ENCODE measurements at places on chromosomes 16 and 17.
A peak's percentile ranks its signal among the peaks of the same experiment; 100 is the strongest.

DNA sequence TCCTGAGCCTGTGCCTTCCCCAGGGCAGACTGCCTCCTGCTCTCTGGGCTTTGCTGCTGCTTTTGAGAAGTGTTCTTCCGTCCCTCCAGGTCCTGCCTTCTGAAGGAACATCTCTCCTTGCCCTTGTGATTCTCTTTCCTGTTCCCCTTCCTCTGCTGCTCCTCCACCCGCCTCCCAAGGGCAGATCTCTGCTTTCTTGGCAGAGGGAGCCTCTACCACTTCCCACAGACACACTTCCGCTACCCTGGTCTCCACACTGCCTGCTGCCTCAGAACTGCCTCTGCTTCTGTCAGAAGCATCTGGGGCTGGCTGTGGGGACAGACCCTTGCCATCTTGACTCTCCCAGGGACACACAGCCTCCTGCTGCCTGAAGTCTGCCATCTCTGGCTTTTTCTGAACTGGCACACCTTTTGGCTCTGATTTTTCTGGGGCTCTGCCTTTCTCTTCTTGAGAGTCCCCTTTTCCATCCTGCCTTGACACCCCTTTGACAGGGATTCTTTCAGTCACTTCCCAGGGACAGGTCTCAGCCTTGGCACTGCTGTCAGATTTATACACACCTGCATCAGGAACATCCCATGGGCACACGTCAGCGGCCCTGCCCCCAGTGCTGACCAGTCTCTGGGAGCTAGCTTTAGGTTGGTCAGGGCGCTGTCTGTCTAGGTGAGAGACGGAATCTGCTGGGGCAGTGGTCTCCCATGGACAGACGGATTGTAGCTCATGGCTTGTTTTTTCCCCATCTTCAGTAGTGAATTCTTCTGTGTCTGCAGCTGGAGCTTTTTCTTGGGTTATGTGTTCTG lies 16.6 kb downstream of the GPR179 start:
- no peak for DNase-seq

GRCh38 chr16:64410306-64410705 lies 711.6 kb downstream of the CDH11 start:
- DNase-seq, result no peak

- no peak for DNase-seq
Measured at GRCh38 chr17:40949418-40949817, 12.0 kb upstream of the KRT23 start.

DNA sequence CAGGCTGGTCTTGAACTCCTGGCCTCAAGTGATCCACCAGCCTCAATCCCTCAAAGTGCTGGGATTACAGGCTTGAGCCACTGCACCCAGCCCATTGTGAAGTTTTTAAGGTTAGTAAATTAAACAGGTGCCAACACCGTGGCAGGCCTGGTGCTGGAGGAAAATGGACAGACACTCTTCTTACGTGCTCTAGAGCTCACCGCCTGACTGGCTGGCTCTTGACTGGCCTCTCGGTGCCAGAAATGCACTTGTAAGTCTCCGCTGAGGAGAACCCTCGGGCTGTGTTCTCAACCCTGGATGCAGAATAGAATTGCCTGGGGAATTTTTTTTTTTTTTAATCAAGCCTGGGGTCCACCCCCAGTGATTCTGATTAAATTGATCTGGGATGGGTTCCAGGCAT lies 10.3 kb upstream of the HAS3 start:
- no peak for DNase-seq

DNA sequence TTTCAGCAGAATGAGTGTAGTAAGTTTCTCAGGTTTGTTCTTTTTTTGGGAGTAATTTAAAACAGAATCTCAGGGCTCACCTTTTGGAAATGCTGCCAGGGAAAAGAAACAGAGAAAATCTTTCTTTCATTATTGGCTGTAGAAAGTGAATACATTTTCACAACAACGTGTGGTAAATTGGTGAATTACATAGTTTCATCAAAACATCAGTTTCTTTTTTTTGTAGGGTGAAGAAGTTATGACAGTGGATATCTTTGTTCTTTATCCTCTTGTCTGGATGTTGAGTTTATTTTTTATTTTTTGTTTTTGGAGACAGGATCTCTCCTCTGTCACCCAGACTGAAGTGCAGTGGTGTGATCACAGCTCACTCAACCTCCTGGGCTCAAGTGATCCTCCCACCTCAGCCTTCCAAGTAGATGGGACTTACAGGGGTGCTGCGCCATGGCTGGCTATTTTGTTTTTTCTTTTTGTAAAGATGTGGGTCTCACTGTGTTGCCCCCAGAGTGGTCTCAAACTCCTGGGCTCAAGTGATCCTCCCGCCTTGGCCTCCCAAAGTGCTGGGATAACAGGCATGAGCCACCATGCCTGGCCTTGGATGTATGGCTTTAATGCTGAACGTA lies 2.4 kb downstream of the ZNF267 start:
- no peak for DNase-seq

DNA sequence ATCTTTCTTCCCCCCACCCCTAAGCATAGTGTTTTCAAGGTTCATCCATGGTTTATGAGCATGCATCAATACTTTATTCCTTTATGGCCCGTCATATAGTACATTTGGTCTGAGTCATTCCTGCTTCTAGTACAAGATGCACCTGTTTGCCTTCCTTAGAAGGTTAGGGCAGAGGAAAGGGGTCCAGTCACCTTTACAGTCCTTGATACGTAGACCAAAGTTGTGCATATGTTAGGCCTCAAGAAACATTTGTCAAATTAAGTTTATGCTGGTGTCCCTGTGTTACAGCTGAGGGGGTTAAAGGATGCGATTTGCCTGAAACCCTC lies 1.4 kb downstream of the CYB5D2 start:
- DNase-seq, result no peak

GRCh38 chr17:77619326-77619725 lies 339.2 kb upstream of the TNRC6C start:
- DNase-seq, result no peak

GRCh38 chr17:48726916-48727286 lies 1.6 kb downstream of the HOXB13 start:
- DNase-seq, result no peak

DNA sequence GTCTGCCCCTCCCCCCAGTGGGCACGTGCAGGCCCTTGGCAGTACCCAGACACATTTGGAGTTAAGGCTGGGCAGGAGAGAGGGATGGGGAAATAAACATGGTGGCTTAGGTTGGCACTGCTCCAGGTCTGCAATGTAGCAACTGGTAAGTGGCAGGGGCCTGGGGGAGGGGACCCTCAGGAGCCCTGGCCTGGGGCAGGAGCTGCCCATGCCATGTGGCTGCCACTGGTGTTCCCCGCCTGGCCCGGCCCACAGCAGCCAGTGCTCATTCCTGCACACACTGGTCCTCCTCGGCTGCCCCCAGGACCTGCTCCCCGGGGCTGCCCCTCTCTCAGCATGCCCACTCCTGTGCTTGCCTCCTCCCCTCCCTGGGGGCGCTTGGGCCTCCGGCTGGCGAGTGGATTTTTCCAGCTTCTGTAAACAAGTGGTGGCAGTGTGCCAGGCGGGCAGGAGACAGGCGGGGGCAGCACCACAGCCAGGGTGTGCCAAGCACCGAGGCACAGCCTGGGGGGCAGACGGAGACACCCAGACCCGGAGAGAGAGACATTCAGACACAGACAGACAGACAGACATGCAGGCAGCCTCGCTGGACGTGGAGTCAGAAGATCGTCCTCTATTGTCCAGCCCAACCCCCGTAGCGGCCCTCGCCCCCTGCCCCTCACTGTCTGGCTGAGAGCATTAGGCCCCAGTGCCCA lies 9.4 kb downstream of the THRA start:
- peak; percentile 87 for DNase-seq

- DNase-seq, result no peak
Measured at GRCh38 chr17:30908717-30909420, 2.8 kb upstream of the TEFM start.

GRCh38 chr16:54459509-54460262 lies 173.1 kb upstream of the IRX3 start:
- no peak for DNase-seq

DNA sequence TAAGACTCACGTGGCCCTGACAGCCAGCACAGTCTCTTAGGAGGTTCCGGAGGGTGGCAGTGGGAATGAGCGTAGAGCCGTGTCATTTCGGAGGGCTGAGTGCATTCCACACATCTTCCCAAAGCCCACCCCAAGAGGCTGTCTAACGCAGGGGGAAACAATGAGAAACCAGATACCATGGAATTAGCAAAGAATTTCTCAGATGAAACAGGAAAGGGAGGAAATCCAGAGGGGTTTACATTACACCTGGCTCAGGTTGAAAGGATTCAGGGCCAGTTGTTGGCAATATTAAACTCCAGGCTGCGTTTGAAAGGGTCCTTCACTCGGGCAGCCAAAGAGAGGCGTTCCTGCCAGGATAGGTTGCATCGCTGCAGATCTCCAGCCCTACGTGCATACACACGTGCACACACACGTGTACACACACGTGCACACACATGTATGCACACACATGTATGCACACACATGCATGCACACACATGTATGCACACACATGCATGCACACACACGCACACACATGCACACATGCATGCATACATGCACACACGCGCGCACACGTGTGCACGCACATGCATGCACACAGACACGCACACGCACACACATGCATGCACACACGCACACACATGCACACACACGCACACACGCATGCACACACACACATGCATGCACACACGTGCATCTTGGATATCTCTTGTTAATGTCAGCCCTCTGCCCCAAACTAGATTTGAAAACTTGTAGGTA lies 12.2 kb downstream of the CBX4 start:
- DNase-seq, result no peak

GRCh38 chr17:29844339-29845048 lies 85.5 kb downstream of the SSH2 start:
- DNase-seq, result no peak

DNA sequence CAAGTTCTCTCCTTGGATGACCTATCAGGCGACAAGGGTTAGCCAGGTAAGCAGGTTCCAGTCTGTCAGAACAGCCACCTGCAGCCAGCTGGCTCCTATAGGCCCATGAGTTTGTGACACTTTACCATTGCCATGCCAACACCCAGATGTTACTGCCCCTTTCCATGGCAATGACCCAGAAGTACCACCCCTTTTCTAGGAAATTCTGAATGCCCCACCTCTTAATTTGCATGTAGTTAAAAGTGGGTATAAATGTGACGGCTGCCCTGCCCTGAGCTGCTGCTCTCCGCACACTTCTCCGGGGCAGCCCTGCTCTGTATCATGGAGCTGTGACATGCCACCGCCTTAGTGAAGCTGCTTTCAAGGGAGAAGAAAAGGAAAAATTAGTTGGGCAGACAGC lies 10.0 kb upstream of the SECTM1 start:
- DNase-seq, result no peak

- no peak for DNase-seq
Measured at GRCh38 chr16:11955713-11956123, 9.3 kb upstream of the TNFRSF17 start.

GRCh38 chr16:3060339-3061127 lies 4.9 kb upstream of the IL32 start:
- DNase-seq, result no peak

DNA sequence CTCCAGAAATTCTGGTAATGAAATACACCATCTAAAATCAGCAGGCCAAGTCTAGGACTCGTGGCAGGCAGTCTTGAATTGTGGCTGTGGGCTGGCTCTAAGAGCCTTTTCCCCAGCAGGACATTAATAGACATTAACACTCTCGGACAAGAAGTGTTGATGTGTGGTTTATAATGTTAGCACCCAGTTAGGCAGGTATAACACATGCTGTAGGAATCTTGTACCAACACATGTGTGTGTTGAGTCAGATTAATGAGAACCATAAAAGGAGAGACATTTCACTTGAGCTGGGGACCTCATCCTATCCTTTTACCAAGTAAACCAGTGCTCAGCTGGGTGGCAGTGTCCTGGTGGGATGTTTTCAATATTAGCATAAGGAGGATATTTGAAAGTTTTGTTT lies 264.5 kb downstream of the FTO start:
- no peak for DNase-seq

- no peak for DNase-seq
Measured at GRCh38 chr16:28478506-28479180, 6.5 kb upstream of the NPIPB7 start.

DNA sequence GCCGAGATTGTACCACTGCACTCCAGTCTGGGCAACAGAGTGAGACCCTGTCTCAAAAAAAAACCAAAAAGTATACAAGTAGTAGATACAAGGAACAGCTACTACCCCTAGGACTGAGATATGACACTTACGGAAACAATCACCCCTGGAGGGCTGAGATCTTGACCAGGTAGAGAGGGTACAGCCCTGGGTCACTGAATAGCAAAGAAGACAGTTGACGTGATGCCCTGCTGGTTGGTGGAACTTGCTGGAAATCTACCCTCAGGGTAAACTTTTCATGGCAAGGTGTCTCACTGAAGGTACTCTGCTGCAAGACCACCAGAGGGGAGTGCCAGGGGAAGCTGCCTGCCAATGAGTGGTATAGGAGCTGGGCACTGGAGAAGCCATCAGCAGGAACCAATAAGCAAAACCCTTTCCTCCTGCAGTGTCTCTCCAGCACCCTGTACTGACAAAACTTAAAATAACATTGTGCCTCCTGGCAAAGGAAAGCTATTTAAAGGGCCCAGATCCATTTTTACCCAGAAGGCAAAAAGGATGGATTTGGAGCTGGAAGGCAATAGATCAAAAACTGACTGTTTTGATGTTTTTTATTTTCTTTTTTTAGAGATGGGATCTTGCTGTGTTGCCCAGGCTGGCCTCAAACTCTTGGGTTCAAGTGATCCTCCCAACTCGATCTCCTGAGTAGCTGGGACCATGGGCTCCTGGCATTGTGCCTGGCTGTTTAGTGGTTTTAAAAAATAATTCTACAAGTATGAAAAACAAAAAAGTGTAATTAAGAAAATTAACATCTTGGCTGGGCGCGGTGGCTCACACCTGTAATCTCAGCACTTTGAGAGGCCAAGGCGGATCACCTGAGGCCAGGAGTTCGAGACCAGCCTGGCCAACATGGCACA lies 11.3 kb upstream of the PDXDC1 start:
- DNase-seq, result peak; percentile 42

- no peak for DNase-seq
Measured at GRCh38 chr16:4011225-4011939, 104.9 kb downstream of the ADCY9 start.

DNA sequence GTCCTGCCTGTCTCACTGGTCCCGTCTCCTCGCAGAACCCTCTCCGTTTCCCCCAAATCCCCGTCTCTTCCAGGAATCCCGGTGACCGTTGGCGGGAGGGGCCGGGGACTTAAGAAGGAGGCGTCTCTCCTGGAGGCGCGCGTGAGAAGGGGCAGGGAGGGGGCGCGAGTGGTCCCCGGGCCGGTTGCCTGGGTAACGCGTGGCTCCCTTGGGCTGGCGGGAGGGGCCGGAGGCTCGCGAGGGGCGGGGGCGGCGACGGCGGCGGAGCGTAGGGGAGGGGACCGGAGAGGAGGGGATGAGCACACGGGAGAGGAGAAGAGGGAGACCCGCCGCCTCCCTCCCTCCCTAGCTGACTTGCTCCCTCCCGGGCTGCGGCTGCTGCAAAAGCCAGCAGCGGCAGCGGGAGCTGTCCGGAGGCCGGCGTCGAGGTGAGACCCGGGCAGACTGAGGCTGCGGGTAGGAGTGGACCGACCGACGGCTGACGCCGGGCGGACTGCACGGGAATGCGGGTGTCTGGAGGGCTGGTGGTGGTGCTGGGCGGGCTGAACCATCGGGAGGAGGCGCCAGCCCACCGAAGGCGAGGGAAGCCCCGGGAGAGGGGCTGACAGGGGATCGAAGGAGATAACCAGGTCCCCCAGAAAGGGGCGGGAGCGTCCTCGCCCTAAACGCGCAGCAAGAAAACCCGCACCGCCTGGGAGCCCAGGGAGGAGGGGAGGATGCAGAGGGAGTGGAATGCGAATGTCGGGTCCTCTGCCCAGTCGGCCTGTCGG lies at the start of gene PRRT2:
Gene PRRT2 (plus strand): TSS at position 298 of the 770 bp plus-strand sequence. CDS start 862 bp downstream, outside the sequence.
- peak; percentile 76 for DNase-seq
